ENCODE measurements at places on chromosomes 1 and 21.

DNA sequence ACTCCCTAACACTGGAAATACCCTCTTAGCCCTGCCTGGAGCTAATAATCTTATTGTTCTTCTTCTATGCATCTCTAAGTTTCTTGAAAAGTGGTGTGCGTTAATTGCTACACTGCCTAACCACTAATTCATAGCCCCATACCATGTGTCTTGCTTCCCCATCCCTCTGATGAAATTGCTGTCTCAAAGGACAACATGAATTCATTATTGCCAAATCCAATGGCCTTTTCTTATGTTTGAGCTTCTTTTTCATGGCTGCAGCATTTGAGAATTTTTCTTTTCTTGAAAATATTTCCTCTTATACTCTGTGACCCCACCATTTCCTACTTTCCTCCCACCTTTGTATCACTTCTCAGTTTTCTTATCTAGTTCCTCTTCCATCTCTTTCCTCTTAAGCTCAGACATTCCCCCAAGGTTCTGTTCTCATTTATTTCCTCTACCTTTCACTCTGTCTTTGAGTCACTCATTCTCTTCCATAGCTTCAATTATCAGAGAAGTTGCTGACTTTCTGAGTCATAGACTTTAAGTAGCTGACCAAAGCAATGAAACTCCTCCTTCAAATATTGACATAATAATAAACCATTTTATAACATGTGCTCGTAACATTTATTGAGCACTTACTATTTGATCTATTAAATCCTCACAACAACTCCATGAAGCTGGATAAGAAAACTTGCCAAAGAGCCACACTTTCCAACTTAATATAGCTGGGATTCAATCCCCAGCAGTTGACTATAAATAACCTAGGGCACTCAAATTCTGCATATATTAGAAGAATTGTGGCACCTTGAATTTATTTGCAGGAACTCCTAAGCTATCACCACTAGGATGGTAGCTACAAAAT, 35.5 kb upstream of the ATP6V1G3 start:
- DNase-seq = no peak

DNA sequence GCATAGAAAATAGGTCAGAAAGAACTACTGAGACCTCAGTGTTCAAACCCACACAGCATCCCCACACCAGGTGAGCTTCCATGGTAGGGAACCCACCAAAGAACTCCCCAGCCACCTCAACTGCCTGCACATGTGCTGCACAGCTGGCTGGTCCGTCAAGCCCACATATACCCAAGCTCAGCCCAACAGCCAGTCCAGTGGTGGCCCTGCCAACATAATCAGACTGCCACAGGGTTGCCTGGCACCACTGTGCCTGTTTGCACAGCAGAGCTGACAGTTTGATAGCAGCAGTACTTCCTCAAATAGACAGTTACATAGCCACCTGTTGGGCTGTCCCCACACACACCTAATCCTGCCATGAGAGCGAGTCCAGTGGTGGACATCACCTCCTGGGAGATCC, 283.3 kb upstream of the PRMT6 start:
- no peak for DNase-seq

DNA sequence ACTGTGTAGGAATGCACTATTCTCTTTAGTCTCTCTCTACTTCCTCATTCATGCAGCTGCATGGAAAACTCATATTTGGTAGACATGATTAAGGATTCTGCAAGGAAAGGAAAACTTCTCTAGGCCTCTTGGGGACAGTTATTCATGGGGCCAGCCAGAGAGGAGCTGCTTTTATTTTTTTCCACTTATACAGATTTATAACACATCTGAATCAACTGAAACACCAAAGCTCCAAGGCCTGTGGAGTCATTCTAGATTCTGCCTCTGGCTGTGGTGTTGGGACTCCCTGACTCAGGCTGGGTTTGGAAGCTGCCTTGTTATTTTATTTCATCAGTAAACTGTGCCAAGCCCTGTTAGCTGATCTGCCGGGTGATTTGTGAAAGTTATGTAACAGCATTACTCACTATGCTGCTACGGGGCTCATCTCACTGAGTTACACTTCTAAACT, 83.9 kb upstream of the EDEM3 start:
- DNase-seq = peak; percentile 65

GRCh38 chr1:207848234-207848633, 62.7 kb downstream of the CD34 start:
- peak; percentile 28 for DNase-seq

DNA sequence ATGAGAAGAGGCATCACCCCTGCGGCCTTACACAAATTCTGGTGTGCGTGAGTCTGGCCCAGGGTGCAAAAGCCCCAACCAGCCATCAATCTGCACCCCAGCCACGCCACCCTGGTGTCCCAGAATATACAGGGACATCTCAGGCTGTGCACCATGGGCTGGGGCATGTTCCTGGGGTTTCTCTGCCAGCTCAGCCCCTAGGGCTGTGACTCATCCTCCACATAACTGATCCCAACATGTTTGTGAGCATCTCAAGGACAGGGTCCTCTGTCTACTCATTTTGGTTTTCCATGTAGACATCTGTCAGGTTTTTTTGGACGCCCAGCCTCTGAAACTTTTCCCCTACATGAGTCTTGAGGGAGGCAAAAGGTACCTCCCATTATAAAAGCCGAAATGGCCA, 511 bp downstream of the ZNF683 start:
- DNase-seq = no peak

- peak; percentile 14 for DNase-seq
Measured at GRCh38 chr1:209704584-209704983, at the start of gene HSD11B1. HSD11B1 (plus strand) TSS chr1:209704846; CDS start chr1:209704943, 97 bp downstream.

DNA sequence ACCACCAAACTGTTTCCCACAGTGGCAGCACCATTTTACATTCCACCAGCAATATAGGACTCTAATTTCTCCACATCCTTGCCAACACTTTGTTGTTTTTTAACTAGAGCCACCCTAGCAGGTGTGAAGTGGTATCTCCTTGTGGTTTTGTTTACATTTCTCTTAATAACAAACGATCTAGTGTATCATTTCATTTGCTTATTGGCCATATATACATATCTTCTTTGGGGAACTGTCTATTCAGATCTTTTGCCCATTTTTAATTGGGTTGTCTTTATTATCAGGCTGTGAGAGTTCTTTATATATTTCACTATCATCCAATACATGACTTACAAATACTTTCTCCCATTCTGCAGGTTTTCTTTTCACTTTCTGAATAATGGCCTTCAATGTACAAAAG, 18.0 kb downstream of the TRIM33 start:
- DNase-seq = no peak

DNA sequence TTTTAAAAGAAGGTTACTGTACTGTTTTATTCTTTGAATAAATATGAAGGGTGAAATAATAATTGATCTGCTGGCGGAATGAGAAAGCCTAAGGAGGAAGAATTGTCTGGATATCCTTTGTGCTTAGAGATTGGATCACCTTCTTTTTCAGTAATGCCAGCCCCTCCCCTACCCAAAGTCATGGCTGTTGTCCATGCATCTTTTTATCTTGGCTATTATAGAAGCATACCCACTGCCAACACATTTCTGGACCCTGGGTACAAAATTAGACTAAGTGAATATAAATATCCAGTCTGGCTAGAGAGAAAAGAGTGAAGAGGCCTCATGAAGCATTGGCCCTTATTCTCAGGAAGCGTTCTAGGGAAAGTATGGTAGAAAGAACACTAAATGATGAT, 28.1 kb downstream of the AK4 start:
- no peak for DNase-seq

DNA sequence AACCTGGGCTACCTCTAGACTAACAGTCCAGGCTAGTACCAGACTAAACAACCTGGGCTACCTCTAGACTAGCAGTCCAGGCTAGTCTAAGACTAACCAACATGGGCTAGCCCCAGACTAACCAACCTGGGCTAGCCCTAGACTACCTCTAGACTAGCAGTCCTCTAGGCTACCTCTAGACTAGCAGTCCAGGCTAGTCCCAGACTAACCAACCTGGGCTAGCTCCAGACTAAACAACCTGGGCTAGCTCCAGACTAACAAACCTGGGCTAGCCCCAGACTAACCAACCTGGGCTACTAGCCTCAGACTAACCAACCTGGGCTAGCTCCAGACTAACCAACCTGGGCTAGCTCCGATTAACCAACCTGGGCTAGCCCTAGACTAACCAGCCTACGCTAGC, 2.0 kb downstream of the TFF2 start:
- no peak for DNase-seq

Data from H4 (cell line).